ENCODE measurements at places on chromosomes 2 and 18.

- no peaks in the 10 kb centered on the region for H3K36me3 ChIP-seq
- H3K4me3 ChIP-seq = no peak overlapping the region
- no peak overlapping the region for H3K27ac ChIP-seq
- H3K4me1 ChIP-seq = peaks cover 13% of the 10 kb centered on the region
Observed at GRCh38 chr2:120884472-120885290, 149.0 kb downstream of the GLI2 start.

GRCh38 chr2:218429911-218430692 is 11.2 kb downstream of the VIL1 start:
- H3K4me3 ChIP-seq = no peak overlapping the region
- no peaks in the 10 kb centered on the region for H3K4me1 ChIP-seq
- no peak overlapping the region for H3K27ac ChIP-seq
- H3K36me3 ChIP-seq = no peaks in the 10 kb centered on the region

DNA sequence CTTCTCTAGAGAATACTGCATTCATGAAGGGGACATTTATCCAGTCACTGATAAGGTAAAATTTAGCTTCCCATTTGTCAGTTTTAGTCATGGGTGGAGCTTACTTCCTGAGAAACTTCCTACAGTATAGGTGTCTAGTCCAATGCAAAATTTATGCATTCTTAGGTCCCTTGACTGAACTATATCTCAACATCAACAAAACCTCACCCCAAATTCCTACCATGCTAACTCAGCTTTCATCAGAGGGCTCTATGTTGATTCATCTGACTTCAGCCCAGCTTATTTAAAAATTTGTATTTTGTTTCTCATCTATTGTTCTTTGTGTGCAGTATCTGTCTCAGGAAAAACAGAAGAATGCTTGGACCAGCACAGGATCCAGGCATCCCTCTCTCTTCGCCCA is 296.4 kb upstream of the ACVR2A start:
- no peaks in the 10 kb centered on the region for H3K27me3 ChIP-seq
- H3K36me3 ChIP-seq = no peaks in the 10 kb centered on the region
- no peaks in the 10 kb centered on the region for H3K4me1 ChIP-seq
- H3K4me3 ChIP-seq = no peak overlapping the region

- DNase-seq = no peak
- no peak overlapping the region for H3K27ac ChIP-seq
- no peaks in the 10 kb centered on the region for H3K36me3 ChIP-seq
Observed at GRCh38 chr2:149901231-149901859, 313.8 kb upstream of the MMADHC start.

GRCh38 chr2:119794237-119794636 is 34.5 kb downstream of the PTPN4 start:
- H3K36me3 ChIP-seq = no peaks in the 10 kb centered on the region
- no peak for DNase-seq
- no peak overlapping the region for H3K4me3 ChIP-seq
- no peaks in the 10 kb centered on the region for H3K27me3 ChIP-seq
- no peaks in the 10 kb centered on the region for H3K4me1 ChIP-seq
- H3K27ac ChIP-seq = no peak overlapping the region

DNA sequence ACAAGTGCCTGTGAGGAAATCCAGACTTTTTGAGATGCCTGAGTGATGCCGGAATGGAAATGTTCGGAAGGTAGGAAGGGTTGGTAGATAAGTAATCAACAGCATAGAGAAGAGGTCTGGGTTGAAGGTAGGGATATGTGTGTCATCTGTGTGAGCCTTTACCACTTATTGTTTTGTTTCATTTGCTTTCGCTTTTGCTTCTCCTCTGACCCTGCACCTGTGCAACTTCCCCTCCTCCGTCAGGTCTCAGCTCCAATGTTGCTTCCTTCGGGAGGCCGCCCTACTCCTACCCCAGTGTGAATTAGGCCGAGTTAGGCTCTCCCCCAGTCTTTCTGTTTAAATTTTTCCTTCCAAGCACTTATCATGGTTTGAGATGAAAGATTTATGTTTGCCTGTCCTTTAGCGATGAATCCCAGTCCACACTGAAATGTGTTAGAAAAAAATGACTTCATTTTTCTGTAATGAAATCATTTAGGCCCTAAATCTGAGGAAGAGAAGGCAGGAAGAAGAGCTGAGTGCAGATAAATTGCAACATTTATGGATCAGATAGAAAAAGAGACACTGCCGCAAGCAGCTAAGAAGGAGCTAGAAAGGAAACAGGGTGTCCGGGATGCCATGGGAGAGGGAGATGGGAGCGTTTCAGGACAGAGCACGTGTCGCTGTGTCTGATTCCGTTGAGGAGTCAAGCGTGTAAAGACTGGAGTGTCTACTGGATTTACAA is 139.6 kb upstream of the PELI1 start:
- no peak for DNase-seq
- H3K27ac ChIP-seq = peak overlapping the region; percentile 51
- H3K27me3 ChIP-seq = no peaks in the 10 kb centered on the region
- H3K4me3 ChIP-seq = peak overlapping the region; percentile 19
- peaks cover 31% of the 10 kb centered on the region for H3K4me1 ChIP-seq

GRCh38 chr18:9066358-9066757 is 36.1 kb upstream of the NDUFV2 start:
- no peaks in the 10 kb centered on the region for H3K27me3 ChIP-seq
- H3K27ac ChIP-seq = no peak overlapping the region
- H3K4me3 ChIP-seq = no peak overlapping the region

DNA sequence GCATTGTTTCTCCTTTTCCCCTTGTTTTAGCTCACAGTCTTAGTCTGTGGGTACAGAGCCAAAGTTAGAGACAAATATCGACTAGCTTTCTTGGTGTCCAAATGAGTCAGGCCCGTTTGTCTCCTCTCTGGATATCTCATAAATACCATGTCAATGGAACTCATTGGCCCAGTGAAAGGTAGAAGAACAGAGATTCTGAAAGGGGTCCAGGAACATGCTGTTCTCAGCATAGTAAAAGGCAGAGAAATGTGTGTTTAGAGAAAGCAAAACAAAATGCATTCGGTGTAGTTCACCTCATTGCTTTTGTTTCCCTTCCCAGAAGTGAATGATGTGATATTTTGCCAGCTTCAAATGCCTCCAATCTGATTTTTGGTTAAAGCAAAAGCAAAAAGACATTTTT is 238.6 kb upstream of the SLC8A1 start:
- no peaks in the 10 kb centered on the region for H3K36me3 ChIP-seq
- H3K27ac ChIP-seq = peak overlapping the region; percentile 39
- no peak overlapping the region for H3K4me3 ChIP-seq
- no peaks in the 10 kb centered on the region for H3K27me3 ChIP-seq
- H3K4me1 ChIP-seq = no peaks in the 10 kb centered on the region
- no peak for DNase-seq

DNA sequence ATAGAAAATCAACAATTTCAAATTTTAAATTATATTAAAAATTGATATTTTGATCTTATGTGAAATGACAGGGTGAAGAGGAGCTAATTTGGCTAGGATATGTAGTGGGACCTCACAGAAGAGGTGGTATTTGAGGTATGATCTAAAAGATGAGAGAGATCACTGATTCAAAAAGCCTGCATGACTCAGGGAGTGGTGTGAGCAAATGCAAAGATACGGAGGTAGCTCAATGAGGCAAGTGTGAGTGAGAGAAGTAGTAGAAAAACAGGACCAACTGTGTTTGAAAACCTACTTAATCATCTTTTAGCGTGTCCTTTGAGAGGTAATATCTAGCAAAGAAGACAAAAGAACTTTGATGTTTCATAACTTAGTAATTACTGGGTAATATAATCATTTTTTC is 557.5 kb downstream of the DSC3 start:
- no peak for DNase-seq
- H3K27me3 ChIP-seq = no peaks in the 10 kb centered on the region
- H3K4me3 ChIP-seq = no peak overlapping the region
- no peaks in the 10 kb centered on the region for H3K4me1 ChIP-seq
- H3K27ac ChIP-seq = no peak overlapping the region
- H3K36me3 ChIP-seq = no peaks in the 10 kb centered on the region

DNA sequence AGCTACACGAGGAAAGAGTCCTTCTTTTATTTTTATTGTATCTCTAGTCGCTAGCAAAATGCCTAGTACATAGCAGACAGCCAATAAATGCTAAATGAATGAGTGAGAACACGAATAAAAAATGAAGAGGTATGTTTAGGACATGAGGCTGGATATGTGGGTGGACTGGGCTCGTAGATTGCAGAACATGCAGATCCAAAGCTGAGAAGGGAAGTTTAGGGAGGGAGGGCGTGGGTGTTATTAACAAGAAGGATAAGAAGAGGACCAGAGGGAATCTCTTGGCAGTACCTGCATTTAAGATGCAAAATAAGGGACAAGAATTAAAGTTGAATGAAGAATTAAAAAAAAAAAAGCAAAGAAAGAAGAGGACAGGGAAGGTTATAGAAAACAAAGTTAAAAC is 161.1 kb downstream of the MAP2 start:
- no peaks in the 10 kb centered on the region for H3K4me1 ChIP-seq
- no peaks in the 10 kb centered on the region for H3K36me3 ChIP-seq
- no peak overlapping the region for H3K27ac ChIP-seq
- H3K27me3 ChIP-seq = no peaks in the 10 kb centered on the region
- DNase-seq = no peak

DNA sequence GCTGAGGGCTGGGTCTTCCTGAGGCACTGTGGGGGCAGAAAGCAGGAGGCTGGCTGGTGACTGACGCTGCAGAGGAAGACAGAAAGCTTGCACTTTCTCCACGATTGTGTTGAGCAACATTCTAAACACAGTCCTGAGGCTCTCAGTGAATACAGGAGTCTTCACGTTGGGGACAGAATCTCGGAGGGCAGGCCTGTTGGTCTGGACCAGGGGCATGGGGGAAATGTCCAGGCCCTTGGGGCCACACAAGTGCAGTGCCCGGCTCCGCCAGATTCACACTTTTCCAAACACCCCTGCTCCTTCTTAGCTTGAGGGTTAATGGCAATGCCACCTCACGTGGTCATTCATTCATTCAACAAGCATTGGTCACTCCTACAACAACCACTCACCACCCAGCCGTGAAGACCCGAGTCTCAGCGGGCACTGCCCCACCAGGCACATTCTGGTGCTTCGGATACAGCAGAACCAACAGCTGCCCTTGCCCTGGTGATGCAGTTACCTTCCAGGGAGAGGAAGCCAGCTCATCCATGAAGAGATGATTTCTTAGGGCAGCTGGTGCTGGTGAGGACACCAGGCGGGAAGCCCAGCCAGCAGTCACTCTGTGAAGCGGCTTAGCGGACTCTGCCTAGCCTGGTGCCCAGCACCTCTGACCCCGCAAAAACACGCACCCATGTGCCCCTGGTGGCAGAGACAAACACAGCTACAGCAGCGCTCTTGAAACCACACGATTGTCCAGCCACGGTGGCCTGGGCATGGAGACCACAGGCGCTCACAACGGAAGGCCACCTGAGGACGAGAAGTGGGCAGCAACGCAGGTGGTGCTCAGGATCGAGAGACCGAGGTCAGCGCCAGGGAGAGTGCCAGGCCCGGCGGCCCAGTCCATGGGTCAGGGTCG is 10.9 kb upstream of the GPC1 start:
- H3K27ac ChIP-seq = no peak overlapping the region
- H3K4me3 ChIP-seq = no peak overlapping the region
- H3K4me1 ChIP-seq = no peaks in the 10 kb centered on the region
- DNase-seq = no peak
- H3K27me3 ChIP-seq = no peaks in the 10 kb centered on the region

- H3K27ac ChIP-seq = no peak overlapping the region
- H3K27me3 ChIP-seq = no peaks in the 10 kb centered on the region
- H3K4me3 ChIP-seq = no peak overlapping the region
- DNase-seq = no peak
- H3K4me1 ChIP-seq = no peaks in the 10 kb centered on the region
Observed at GRCh38 chr2:142603759-142604158, 273.7 kb upstream of the KYNU start.

DNA sequence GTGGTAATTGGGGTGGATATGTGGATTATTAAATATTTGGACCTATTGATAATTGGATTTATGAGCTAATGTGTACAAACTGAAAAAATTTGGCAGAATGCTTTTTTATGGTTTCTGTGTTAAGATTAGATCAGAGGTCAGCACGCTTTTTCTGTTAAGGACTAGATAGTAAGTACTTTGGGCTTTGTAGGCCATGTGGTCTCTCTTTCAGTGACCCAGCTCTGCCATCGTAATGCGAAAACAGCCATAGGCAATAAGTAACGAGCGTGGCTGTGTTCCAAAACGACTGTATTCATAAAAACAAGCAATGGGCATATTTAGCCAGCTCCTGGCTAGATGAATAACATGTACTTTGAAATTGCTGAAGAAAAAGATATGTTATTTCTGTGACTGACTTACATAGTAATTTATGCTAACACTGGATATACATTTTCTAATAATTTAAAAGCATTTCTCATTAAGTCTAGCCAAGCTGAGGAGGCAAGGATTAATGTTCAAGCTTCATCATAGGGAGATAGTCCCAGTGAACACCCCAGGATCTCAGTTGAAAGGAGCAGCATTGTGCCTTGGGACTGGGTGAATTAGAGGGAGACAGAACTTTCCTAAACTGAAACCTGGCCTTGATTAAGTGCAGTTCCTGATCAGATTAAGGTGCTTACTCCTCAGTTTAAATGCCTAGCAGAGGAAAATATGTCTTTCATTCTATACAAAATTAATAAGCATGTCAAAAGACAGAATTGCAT is 20.0 kb downstream of the CCDC138 start:
- peaks cover 13% of the 10 kb centered on the region for H3K36me3 ChIP-seq
- H3K27me3 ChIP-seq = no peaks in the 10 kb centered on the region
- no peak overlapping the region for H3K4me3 ChIP-seq
- no peaks in the 10 kb centered on the region for H3K4me1 ChIP-seq
- DNase-seq = no peak

GRCh38 chr18:59180150-59180845 is 39.7 kb upstream of the GRP start:
- H3K4me1 ChIP-seq = no peaks in the 10 kb centered on the region
- no peak overlapping the region for H3K27ac ChIP-seq
- no peaks in the 10 kb centered on the region for H3K36me3 ChIP-seq
